ENCODE measurements at places on chromosomes 2 and 18. TPM values are rescaled to one million over a fixed set of nuclear protein-coding genes. Genes with fewer than 3 reads are reported as not detected.

Gene COQ10B
- total RNA-seq: 44.9 TPM

Gene PRKAG3
- total RNA-seq: not detected

Gene ITGA6
- 5.7 TPM for total RNA-seq

Gene PLB1
- total RNA-seq: 1.4 TPM

Gene ACMSD
- total RNA-seq: under 0.01 TPM

Gene SPEG
- 3.7 TPM for total RNA-seq

Gene CCDC142
- 20.0 TPM for total RNA-seq

Gene KIF5C
- total RNA-seq: 0.09 TPM

Gene MEP1B
- total RNA-seq: not detected

Gene KCNG3
- not detected for total RNA-seq

Gene ERMN
- total RNA-seq: not detected

Gene SLC30A3
- under 0.01 TPM for total RNA-seq

Gene POTEE
- total RNA-seq: not detected

Gene C2orf80
- total RNA-seq: not detected

Gene MSTN
- total RNA-seq: 0.09 TPM

All from smooth muscle cell of bladder (primary cell).